Stimulated activated CD4-positive, alpha-beta T cell treated with anti-CD3 and anti-CD28 coated beads, Interleukin-1b, Interleukin-23, amount 100 ng/mL, for 24 hours (primary cell): ENCODE measurements at places on chromosomes 5 and 9.

DNA sequence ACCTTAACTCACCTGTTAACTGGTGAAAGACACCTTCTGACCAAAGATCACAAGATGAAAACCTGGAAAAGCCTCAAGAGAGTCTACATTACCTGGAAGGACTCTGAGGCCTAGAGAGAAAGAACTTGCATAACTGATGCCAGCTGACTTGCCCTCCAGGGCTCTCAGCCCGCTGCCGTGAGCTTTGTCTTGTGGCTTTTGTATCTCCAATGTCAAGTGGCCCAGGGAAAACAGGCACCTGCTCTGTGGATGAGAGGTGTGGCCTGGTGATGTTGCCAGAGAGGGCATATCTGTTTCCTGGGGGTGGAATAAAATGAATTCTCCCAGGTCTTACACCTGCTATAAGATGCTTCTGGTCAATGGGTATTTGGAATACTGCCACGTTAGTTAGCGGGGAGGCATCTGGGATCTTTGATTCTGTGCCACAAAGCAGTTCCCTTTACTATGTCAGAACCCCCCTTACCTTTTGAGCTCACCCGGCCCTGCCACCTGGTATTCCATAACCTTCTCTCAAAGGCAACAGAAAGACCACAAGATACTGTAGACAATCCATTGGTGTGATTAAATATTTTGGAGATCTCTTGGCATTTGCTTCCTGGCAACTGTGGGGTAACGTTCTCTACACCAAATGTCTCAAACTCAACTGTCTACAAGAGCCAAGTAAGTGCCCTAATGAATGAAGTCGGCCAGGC lies 54.9 kb upstream of the N4BP3 start:
- DNase-seq: no peak

- DNase-seq: no peak
Measured at GRCh38 chr9:108316066-108316465, 539.7 kb downstream of the ACTL7B start.

- no peak for DNase-seq
Measured at GRCh38 chr9:97633859-97634490, 354 bp downstream of the NCBP1 start.

DNA sequence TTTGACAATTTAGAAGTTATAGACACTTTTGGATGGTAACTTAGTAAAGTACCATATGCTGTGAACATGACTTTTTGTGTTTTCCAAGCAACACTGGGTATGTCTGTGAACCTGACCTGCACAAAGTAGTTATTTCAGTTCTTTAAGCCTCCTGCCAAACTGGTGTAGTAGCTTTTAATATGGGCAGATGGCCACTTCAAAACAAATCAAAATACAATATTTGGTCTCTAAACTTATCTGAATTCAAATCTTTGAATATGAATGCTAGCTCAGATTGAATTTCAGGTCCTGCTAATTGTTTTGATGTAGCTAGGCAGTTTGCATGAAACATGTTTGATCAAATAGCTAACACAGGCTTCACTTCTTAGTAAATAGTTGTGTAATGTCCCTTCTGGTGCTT lies 1176.7 kb upstream of the CDH9 start:
- DNase-seq: no peak

- no peak for DNase-seq
Measured at GRCh38 chr5:163089926-163090325, 347.5 kb upstream of the CCNG1 start.

GRCh38 chr5:135238622-135239452 lies 160.2 kb downstream of the MACROH2A1 start:
- no peak for DNase-seq

DNA sequence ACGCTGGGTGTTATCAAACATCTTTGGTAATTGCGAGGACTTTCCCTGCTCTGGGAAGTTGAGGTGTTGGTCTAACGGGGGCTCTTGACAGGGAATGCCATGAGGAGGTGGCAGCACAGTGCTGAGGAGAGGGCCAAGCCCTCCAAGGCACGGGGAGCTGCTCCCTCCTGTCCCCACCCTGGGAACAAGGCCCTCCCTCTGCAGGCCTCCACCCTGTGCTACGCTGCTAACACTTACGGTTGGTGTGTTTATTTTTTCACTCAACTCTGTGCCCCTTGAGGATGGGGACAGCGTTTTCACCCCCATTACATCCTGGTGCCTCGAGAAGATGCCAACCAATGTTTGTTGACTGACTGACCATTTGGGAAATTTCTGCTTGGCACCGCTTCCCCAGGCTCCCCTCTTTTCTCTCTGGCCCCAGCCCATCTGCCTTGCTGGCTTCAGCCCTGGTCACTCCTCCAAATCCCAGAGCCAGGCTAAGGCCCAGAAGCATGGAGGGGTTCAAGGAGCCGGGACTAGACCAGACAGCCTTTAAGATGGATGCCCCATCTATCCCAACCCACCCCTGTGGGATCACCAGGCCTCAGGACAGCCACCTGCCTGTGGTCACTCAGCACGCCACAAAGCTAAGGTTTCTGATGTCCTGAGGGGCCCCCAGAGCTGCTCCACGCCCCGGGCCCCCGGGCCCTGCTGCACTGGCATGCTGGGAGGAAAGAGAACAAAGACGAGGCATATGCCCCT lies 125.7 kb downstream of the BARX1 start:
- no peak for DNase-seq
